ENCODE measurements at places on chromosomes 5 and 9. TPM values are rescaled to one million over a fixed set of nuclear protein-coding genes. Genes with fewer than 3 reads are reported as not detected.

DNA sequence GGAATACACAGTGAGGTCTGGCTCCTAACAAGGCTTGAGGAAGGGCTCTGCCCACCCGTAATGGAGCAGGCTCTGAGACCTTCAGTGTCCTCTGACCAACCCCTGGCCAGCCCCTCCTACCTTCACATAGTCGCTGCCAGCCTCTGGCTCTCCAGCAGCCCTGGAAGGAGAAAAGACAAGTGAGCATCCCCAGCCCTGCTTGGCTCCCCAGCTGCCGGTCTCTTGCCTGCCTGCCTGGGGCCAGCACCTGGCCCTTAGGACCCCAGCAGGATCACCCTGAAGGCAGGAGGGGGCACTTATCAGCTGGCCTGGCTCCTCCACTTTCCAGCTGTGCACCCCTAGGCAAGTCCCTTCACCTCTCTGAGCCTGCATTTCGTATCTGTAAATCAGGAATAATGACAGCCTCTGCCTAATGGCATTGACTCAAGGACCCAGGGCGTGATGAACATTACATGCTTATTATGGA, 16.9 kb downstream of the SH2D3C start:
- DNase-seq = no peak
- no peak overlapping the region for H3K27ac ChIP-seq
- H3K27me3 ChIP-seq = peaks cover 22% of the 10 kb centered on the region
- no peaks in the 10 kb centered on the region for H3K4me1 ChIP-seq

- no peaks in the 10 kb centered on the region for H3K27me3 ChIP-seq
- H3K27ac ChIP-seq = no peak overlapping the region
- H3K4me1 ChIP-seq = peaks cover 53% of the 10 kb centered on the region
These were observed 3.1 kb downstream of the KIF2A start for GRCh38 chr5:62309107-62309506.

GRCh38 chr5:105730982-105731381, 1939.8 kb downstream of the EFNA5 start:
- no peak overlapping the region for H3K27ac ChIP-seq
- DNase-seq = no peak
- no peaks in the 10 kb centered on the region for H3K36me3 ChIP-seq
- no peak overlapping the region for H3K4me3 ChIP-seq
- peaks cover 6% of the 10 kb centered on the region for H3K4me1 ChIP-seq
- H3K27me3 ChIP-seq = no peaks in the 10 kb centered on the region

DNA sequence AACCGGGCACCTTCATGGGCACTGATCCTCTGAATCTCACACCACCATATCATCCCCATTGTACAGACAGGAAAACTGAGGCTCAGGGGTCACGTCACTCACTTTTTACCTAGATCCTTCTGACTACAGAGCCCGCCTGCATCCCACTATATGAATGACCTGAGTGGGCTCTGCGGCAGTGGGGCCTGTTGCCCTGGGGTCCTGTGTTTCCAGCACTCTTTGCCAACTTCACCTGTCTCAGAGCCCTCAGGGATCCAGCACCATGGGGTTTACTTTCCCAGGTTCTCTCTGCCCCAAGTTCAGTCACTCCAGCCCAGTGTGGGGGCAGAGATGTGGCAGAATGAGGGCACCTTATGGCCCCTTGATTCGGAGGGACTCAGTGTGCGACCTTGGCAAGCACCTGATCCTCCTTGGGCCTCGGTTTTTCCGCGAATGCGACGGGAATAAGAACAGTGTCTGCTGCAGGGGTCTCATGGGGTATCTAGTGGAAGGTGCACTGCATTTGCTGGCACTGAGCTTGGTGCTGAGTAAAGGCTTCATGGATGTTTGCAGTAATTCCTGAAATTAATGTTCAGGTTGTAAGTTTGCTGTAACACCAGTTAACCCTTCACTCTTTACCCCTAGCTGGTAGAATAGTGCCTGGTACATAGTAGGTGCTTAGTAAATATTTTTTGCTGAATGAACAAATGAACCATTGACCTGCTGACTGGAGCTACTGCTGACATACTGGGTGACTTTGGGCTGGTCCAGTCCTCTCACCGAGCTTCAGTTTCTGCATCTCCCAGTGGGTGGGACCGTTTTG, 47.1 kb upstream of the BOD1 start:
- no peak overlapping the region for H3K4me3 ChIP-seq
- H3K27me3 ChIP-seq = no peaks in the 10 kb centered on the region
- H3K36me3 ChIP-seq = no peaks in the 10 kb centered on the region
- H3K4me1 ChIP-seq = no peaks in the 10 kb centered on the region
- no peak for DNase-seq

DNA sequence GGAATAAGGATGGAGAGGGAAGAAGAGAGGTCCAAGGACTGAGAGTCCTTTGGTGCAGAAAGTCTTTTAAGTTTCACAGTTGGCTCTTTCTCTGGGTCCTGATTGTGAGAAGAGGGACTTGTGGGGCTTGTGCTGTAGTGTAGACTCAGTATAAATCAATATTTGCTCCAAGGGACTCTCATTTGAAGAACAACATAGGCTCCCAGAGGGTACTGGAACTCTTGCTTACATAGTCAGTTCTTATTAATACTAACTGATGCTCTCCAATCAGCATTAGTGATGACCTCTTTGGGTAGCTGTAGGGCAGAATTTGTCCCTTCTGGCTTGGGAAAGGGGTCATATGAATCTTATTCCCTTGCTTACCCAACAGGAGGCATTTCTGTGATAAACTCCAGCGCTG, 62.5 kb upstream of the CXCL14 start:
- no peak overlapping the region for H3K4me3 ChIP-seq
- no peaks in the 10 kb centered on the region for H3K27me3 ChIP-seq
- no peaks in the 10 kb centered on the region for H3K4me1 ChIP-seq
- H3K36me3 ChIP-seq = no peaks in the 10 kb centered on the region
- H3K27ac ChIP-seq = no peak overlapping the region

GRCh38 chr9:133560311-133560710, 25.8 kb downstream of the ADAMTSL2 start:
- H3K27me3 ChIP-seq = no peaks in the 10 kb centered on the region
- no peak overlapping the region for H3K4me3 ChIP-seq
- H3K4me1 ChIP-seq = peaks cover 59% of the 10 kb centered on the region
- peak overlapping the region; percentile 37 for H3K27ac ChIP-seq

DNA sequence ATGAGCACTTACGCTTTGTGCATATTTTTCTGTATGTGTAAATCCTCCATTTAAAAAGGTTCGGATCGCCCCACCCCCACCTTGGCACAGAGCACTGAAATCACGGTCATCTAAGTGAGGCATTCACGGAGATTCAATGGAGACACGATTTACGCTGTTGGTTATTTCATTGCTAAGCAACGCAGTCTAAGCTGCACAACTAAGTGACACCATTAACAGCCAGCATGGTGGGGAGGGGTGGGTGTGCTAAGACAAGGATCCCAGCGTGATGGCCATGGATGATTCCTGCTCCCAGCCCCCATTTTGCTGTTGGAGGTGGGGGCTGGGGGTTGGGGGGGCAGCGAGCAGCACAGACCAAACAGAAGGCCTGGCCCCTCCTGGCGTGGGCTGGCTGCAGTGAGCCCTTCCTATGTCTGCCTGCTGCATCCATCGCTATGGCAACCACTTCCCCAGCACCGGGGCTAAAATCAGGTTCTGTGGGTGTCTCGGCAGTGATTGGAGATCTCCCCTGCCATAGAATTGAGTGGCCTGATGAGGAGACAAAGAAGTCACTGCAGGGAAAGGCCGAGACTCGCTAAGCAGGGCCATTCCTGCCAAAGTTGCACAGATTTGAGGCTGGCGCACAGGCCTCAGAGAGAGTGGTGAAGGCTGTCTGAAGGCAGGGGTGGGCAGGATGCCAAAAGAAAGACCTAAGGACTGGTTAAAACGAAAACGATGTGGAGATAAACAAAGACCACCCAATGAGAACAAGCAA, 14.3 kb upstream of the MARCHF6 start:
- H3K27me3 ChIP-seq = no peaks in the 10 kb centered on the region
- no peaks in the 10 kb centered on the region for H3K36me3 ChIP-seq
- no peak overlapping the region for H3K27ac ChIP-seq
- no peak overlapping the region for H3K4me3 ChIP-seq
- DNase-seq = no peak

DNA sequence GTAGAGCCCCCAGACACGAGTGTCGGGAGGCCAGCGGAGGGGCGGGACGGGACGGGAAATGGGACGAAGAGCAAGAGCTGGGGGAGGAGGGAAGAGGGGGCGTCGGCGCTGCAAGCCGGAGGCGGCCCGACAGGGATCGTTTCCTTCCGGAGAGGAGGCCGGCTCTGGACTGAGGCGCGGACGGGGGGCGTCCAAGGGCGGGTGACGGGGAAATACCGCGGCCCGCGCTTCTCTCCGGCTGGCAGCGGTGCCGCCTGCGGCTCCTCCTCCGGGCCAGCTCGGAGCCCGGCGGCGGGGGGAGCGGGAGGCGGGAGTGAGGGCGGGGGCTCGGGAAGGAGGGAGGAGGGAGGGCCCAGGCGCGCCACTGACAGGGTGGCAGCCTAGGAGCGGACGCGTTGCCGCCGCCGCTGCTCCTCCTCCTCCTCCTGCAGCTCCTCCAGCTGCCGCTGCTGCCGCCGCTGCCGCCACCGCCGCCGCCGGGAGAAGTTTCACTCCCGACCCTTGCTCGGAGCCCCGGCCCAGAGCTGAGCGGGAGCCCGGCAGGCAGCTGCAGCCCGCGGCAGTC, at the start of gene CHSY3:
TSS of gene CHSY3 (plus strand) at position 364 of the 565 bp plus-strand sequence.
- peak within 1 kb of the TSS; percentile 77 for H3K4me3 ChIP-seq
- H3K27ac ChIP-seq = peak within 1 kb of the TSS; percentile 71
- peaks cover 32% of the 10 kb centered on the region for H3K4me1 ChIP-seq
- no peaks in the 10 kb centered on the region for H3K27me3 ChIP-seq
- H3K36me3 ChIP-seq = no peaks in the 10 kb centered on the region
- peak; percentile 68 for DNase-seq

- H3K4me3 ChIP-seq = no peak overlapping the region
- H3K4me1 ChIP-seq = no peaks in the 10 kb centered on the region
- no peak for DNase-seq
- no peak overlapping the region for H3K27ac ChIP-seq
- H3K27me3 ChIP-seq = no peaks in the 10 kb centered on the region
- H3K36me3 ChIP-seq = no peaks in the 10 kb centered on the region
These were observed 194.0 kb downstream of the EFNA5 start for GRCh38 chr5:107476783-107477182.

DNA sequence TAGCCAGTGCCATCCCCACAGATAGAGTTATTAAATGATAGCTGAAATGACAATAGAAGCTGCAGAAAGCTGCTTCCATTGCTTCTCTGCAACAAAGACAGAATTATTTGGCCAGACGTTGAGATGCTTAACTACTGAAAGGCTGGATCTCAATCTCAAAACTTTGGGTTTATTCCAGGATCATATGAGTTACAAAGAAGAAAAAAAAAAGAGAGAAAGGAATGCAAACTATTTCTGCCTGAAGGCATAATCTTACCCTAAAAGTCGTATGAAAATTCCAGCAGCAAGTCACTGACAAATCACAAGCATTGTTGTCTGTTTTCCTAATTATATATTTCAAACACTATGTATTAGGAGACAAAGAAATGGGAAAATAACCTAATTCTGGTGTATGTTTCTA, 12.8 kb upstream of the TYRP1 start:
- H3K27me3 ChIP-seq = no peaks in the 10 kb centered on the region
- no peak overlapping the region for H3K4me3 ChIP-seq
- H3K36me3 ChIP-seq = no peaks in the 10 kb centered on the region
- DNase-seq = no peak
- no peaks in the 10 kb centered on the region for H3K4me1 ChIP-seq
- H3K27ac ChIP-seq = no peak overlapping the region

- no peaks in the 10 kb centered on the region for H3K36me3 ChIP-seq
- no peak overlapping the region for H3K4me3 ChIP-seq
These were observed 58.3 kb upstream of the AFAP1L1 start for GRCh38 chr5:149213264-149213880.

DNA sequence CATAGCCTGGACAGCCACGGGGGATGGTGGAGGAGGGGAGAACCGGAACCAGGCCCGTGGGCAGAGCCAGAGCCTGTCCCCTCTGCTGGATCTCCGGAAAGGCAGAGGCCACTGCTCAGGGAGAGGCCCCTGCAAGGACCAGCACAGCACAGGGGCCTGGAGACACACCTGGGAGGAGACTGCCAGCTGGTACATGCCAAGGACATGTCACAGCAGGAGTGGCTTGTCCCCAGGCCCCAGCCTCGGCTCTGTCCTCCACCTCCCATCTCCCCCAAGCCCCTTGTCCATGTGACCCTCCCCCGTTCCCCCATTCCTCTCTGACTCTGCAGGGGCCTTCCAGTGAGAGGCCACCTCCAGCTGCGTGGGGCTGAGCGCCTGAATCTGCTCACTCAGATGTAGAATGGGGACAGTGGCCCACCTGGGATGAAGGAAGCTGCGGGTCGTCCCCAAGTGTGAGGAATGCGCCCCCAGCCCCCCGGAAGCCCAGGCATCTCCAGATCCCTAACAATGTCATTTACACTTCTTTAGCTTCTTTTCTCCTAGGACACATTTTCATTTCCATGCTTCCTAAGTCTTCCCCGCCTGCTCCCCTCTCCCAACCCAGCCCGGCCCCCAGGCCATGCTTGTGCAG, 349.6 kb upstream of the IRX2 start:
- DNase-seq = no peak
- peaks cover 17% of the 10 kb centered on the region for H3K27me3 ChIP-seq
- no peak overlapping the region for H3K4me3 ChIP-seq
- no peaks in the 10 kb centered on the region for H3K4me1 ChIP-seq
- H3K36me3 ChIP-seq = no peaks in the 10 kb centered on the region

DNA sequence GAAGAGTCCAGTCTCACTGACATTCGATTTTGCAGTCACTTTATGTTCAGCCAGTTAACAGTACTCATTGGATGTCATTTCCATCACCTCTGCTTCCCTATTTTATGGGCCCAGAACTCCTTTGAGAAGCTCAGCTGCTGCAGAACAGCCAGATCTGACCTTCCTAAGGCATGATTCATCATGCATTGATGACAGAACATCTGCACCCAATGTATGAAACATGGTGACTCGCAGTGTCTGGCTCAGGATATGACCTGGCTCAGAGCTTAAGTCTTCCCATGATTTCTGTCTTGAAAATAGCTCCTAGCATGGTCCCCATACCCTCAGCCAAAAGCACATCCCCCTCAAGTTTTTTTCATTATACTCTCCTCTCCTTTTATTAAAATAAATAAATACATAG, 92.6 kb upstream of the TRIM32 start:
- H3K4me1 ChIP-seq = no peaks in the 10 kb centered on the region
- no peaks in the 10 kb centered on the region for H3K27me3 ChIP-seq
- no peak overlapping the region for H3K4me3 ChIP-seq

GRCh38 chr5:152811988-152812387, 406.9 kb upstream of the NMUR2 start:
- H3K27ac ChIP-seq = no peak overlapping the region
- H3K36me3 ChIP-seq = no peaks in the 10 kb centered on the region
- H3K4me1 ChIP-seq = no peaks in the 10 kb centered on the region

GRCh38 chr5:157820593-157821252, 38.2 kb downstream of the CLINT1 start:
- no peaks in the 10 kb centered on the region for H3K27me3 ChIP-seq
- DNase-seq = no peak
- H3K27ac ChIP-seq = peak overlapping the region; percentile 37
- H3K36me3 ChIP-seq = no peaks in the 10 kb centered on the region
- peaks cover 55% of the 10 kb centered on the region for H3K4me1 ChIP-seq

GDA gene
- 1.3 TPM for total RNA-seq

PFN3 gene
- total RNA-seq = not detected

PRUNE2 gene
- total RNA-seq = 23.2 TPM

CD180 gene
- total RNA-seq = 0.21 TPM

ADAMTS16 gene
- total RNA-seq = 2.4 TPM

GRIN1 gene
- total RNA-seq = not detected

OTP gene
- not detected for total RNA-seq

IL13 gene
- 0.44 TPM for total RNA-seq

ZNF300 gene
- 8.4 TPM for total RNA-seq
